ENCODE measurements at places on chromosomes 12 and 14.

DNA sequence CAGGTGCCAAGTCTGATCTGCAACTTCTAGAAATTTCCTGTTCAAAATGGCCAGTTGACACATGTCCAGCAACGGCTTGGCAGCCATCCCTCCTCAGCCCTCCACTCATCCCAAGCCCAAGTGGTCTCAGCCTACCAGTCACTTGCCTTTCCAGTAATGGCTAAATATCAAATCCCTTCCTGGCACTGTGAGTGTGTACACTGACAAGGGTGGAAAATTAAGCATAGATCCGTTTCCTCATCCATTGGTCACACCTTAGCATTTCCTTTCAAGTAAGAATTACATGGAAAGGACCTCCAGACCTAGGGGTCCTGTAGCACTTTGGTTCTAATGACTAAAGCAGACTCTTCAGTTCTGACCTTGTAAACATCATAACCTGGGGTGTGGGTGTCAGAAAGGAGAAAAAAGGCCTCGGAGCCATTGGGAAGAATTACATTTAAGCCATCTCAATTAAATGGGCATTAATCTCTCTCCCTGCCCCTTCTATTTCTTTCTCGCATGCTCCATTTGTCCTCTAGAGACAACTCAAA is 15.4 kb downstream of the LLPH start:
- no peak for DNase-seq

GRCh38 chr12:50546441-50547318 is 41.9 kb downstream of the DIP2B start:
- no peak for DNase-seq

GRCh38 chr12:52210925-52211650 is 19.3 kb upstream of the KRT80 start:
- no peak for DNase-seq

GRCh38 chr14:61510736-61511557 is 184.4 kb upstream of the HIF1A start:
- no peak for DNase-seq

GRCh38 chr14:81313775-81314429 is 86.2 kb downstream of the STON2 start:
- peak; percentile 51 for DNase-seq

GRCh38 chr12:11785712-11786111 is 136.2 kb downstream of the ETV6 start:
- DNase-seq: no peak

GRCh38 chr12:91490667-91491311 is 308.2 kb upstream of the DCN start:
- DNase-seq: no peak

DNA sequence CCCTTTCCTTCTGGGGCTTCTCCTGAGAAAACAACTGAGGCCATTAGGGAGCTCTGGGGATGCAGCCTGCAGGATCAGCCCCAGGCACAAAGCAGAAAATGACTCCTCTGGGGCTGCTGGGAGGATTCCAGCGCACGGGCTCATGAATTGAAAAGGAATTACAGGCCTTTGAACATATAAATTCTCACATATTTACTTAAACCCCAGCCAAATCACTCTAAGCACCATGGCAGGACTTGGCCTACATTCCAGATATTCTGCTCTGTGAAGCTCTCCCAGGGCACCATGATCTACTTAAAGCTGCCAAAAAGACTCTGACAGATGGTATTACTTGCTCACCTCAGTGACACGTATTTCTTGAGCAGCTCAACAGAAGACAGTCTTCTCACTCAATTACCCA is 87.2 kb downstream of the ZFC3H1 start:
- no peak for DNase-seq

DNA sequence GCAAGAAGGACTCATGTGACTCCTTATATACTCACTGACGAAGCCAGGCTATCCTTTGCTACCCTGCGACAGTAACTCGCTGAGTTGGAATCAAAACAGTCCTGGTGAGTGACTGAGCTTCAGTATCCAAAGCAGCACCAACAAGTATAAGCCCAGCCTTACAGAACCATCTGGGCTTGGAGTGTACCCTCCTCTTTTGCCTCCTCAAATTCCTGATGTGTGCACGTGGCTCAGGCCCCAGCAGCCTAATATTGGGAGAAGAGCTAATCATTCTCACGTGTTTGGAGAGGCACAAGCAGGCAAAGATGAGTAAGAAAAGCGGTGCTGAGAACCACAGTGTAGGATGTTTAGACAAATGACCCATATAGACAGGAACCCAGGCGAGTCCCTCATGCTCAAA is 34.4 kb downstream of the PPTC7 start:
- no peak for DNase-seq

GRCh38 chr14:105118646-105119407 is 49.7 kb downstream of the JAG2 start:
- DNase-seq: no peak
